GM04504 (cell line): ENCODE measurements at places on chromosomes 7 and 10.

GRCh38 chr7:136877509-136877908, 9.1 kb downstream of the CHRM2 start:
- no peak for DNase-seq

- no peak for DNase-seq
Measured at GRCh38 chr7:101816595-101817470, 593 bp upstream of the CUX1 start.

- no peak for DNase-seq
Measured at GRCh38 chr10:36946598-36946997, 178.8 kb upstream of the ANKRD30A start.

DNA sequence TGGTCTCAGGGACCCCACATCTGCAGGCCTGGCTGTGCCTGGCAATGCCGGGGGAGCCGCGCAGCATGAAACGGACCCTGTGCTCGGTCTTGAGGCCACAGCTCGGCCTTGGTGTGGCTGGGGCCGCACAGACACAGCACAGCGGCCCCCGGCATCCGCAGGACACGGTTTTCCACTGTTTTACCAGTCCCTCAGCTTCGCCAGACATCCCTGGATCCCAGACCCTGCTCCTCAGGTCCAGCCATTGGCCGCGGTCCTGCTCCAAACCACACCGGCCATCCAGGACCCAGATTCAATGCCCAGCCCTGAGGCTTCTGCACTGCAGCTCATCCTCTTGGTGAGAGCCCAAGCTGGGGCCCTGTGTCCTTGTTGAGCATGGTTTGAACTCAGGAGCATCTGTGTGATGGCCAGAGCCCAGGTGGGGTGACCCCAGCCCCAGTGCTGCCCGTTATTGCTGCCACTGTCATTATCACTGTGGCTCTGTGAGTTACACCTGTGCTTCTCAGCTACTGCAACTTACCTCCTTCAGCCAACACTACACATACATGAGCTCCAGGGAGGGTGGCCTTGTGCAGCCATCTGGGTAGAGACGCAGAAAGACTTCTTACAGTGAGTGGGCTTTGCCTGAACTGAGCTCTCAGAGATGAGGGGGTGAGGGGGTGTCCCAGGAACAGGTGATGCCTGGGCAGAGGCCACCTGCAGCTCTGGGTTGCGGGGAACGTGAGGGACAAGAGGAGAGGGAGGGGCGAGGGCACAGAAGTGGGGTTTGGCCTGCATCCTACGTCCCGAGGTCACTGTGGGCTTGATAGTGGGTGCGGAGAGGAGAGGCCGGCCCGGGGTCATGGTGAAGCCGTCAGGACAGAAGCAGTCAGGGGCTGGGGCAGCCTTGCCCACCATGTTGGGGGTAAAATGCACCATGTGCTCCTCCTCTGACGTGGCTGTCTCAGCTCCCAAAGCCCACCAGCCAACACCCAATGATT, 567.6 kb downstream of the PTPRN2 start:
- DNase-seq = no peak

- no peak for DNase-seq
Measured at GRCh38 chr7:66399566-66399965, 194.4 kb downstream of the TPST1 start.
